ENCODE measurements at places on chromosomes 16 and 17.

- no peak for DNase-seq
Measured at GRCh38 chr16:65061935-65062518, 59.8 kb downstream of the CDH11 start.

DNA sequence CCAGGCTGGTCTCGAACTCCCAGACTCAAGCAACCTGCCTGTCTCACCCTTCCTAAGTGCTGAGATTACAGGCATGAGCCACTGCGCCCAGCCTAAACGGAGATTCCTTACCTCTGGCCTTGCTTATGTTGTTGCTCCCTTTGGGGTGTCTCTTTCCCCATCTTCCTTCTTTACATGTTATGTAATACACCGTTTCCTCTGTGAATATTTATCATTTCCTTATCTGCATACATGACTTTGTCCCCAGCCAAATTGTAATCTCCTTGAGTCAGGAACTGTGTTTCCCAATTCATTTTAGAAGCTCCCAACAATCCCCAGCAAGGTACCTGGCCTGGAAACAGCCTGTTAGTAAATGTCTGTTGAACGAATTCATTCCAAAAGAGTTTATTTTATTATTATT is 15.7 kb downstream of the COPZ2 start:
- no peak for DNase-seq

DNA sequence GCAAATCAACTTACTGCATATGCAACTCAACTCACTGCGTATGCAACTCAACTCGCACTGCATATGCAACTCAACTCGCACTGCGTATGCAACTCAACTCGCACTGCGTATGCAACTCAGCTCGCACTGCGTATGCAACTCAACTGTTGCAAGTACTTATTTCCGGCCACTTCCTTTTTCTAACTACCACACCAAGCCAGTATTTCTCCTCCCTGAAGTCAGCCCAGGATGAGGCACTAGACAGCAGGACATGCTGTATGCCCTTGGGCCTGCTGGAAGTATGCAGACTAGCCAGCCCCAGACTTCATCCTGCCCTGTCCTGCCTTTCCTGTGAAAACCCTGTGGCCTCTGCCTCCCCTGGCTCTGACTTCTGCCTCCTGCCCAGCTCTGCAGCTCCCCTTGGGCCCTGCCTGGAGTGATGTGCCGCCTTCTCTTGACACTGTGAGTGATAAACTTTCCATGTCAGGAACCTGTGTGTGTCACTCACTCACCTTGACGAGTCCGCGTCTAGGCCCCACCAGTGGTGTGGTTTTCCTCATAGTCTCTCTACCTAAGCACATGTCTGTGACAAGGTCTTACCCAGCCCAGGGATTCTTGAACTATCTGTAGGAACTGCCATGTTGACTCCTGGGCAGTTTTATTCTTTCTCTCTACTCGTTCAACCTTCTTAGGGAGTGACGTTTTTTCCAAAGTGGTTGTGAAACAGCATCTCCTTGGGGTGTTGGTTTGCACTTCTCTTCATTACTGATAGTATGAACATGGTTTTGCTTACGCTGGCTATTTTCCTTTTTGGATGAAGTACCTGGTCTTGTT is 16.4 kb downstream of the ZNF778 start:
- DNase-seq: no peak

- DNase-seq: no peak
Measured at GRCh38 chr17:34178092-34178491, 77.0 kb upstream of the CCL2 start.

DNA sequence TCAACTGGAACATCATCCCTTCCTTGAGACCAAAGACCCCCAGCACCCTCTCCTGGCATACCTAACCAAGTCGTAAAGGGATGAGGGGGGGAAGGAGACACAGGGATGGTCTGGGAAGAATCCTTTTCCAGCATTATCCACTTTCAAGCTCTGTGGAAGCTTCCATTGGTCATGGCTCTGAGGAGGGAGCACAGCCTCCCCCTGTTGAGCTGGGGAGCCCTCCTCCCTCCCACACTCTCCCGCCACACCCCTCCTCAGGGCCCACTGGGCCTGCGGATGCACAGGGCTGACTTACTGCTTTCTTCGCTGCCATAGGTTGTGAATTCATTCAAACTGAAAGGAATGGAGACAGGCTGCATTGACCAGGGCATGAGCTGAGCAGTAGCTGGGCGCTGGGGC is 12.4 kb downstream of the CSF3 start:
- DNase-seq: no peak

DNA sequence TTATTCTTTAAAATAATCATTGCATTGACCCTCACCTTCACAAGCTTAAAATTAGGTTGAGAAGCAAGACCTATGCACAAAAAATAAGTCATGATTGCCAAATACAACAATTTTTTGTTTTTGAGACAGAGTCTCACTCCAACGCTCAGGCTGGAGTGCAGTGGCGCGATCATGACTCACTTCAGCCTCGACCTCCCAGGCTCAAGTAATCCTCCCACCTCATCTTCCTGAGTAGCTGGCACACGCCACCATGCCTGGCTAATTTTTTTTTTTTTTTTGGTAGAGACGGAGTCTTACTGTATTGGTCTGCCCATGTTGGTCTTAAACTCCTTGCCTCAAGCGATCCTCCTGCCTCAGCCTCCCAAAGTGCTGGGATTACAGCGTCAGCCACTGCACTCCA is 24.2 kb downstream of the ZNF652 start:
- DNase-seq: no peak

GRCh38 chr16:12682432-12683165 is 121.1 kb downstream of the CPPED1 start:
- no peak for DNase-seq

DNA sequence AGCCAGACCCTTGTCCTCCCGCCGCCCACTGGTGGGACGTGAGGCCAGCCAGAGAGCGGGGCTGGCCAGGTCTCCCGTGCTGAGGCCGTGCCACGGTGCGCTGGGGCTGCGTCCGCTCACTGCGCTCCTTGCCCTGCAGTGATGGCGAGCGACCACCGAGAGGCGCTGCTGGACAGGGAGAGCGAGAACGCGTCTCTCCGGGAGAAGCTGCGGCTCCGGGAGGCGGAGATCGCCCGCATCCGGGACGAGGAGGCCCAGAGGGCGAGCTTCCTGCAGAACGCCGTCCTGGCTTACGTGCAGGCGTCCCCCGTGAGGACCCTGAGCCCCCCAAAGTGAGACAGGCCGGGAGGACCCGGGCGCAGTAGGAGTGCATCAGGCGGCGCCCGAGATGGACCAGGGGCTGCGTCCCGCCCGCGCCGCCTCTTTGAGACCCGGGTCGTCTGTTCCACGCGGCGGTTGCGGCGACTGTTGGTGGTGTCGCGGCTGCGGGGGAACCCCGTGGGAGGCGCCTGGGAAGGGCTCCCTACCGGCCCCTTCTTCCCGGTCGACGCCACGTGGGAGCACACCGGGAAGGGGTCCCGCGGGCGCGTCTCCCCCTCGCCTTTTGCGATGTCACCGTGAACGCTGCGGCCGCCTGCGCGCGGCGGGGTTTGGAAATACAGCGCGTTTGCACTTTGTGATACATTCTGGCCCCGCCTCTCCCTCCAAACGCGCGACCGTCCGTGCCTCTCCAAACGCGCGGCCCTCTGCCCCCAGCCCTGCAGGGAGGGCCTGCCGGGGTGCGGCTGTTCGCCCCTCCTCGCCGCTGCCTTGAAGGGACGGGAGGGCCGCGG is 792 bp upstream of the RAC3 start:
- peak; percentile 86 for DNase-seq

GRCh38 chr16:4301968-4302367 is 13.9 kb upstream of the GLIS2 start:
- DNase-seq: no peak

DNA sequence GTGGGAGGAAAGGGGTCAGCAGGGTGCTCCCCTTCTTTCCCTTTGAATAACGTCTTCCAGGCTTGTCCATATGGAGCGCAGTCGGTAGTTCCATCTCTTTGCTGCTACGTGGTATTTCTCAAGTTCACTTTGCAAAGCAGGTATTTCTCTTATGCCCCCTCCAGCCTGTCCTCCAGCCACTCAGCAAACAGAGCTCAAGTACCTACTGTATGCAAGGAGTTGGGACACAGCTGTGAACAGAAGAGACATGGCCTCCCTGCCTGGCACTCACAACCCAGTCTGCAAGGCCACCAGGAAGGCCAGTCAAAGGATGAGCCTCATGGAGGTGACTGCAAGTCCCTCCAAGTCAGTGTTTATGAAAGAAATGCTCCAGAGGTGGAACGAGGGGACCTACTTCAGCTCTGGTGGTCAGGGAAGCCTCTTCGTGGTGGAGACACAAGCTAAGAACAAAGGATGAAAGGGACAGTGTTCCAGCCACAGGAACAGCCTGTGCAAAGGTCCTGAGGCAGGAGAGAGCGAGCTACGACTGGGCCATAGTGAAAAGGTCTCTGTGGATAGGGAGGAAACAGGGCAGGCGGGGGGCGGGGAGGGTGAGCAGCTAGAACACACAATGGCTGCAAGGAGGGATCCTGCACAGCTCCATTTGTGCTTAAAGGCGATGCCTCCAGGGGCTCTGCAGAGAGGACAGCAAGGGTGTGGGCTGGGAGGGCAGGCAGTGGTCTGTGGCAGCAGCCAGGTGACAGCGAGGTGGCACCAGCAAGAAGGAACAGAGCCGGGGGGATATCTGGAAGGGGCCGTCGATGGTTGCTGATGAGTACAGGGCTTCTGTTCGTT is 32.6 kb downstream of the PPL start:
- no peak for DNase-seq

GRCh38 chr17:1220346-1220745 is 40.6 kb upstream of the ABR start:
- no peak for DNase-seq

GRCh38 chr17:57588086-57588485 is 157.0 kb downstream of the CCDC182 start:
- DNase-seq: no peak

GRCh38 chr16:62642677-62643076 is 606.4 kb upstream of the CDH8 start:
- no peak for DNase-seq

- no peak for DNase-seq
Measured at GRCh38 chr17:33352526-33352925, 59.4 kb upstream of the ASIC2 start.

DNA sequence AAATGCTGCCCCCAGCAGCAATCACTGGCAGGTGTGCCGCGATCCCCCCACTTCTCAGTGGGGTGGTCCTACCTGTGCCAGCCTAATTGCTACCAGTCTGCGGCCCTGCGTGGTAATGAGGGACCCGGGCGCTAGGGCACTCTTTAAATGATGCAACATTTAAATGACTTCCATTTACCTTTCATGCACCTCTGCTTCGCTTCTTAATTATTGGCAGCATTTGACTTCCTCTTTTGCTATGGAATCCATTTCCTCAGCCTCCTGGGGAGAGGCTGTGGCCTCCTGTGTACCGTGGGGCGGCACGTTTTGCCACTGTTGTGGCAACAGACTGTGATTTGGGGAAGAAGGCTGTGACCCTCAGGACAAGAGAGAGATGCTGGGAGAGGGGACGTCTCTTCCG is 86.1 kb downstream of the RPA1 start:
- no peak for DNase-seq

DNA sequence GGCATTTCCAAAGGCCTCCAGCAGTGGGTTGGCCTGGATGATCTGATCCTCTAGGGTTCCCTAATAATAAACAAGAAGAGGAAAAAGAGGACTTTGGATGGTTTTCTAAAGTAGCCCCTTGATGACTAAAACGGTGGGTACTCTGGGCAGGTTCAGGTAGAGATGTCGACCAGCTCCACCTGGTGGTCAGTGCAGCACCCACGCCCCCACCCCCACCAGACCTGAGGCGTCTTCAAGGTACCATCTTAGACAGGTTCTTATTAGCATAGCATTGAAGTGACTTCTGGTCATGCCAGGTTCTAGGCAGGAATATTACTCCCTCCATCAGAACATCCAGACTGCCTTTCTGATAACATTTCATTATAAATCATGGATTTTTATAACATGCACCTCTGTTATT is 15.0 kb downstream of the MYH13 start:
- no peak for DNase-seq

DNA sequence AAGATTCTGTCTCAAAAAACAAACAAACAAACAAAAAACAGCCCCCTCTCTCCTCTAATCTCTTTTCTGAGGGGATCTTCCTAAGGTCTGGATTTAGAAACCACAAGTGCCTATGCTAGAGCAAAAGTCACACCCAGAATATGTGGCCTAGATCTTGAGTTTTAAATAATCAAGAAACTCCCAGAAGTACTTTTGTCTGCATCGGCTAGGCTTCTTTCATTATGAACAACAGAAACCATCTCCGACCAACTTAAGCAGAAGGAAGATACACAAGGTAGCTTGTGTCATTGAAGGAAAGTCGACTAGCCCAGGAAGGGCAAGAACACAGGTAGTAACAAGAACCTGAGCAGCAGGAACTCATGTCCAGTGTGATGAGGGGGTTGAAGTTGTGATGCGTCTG is 73.9 kb upstream of the KIFC3 start:
- no peak for DNase-seq

DNA sequence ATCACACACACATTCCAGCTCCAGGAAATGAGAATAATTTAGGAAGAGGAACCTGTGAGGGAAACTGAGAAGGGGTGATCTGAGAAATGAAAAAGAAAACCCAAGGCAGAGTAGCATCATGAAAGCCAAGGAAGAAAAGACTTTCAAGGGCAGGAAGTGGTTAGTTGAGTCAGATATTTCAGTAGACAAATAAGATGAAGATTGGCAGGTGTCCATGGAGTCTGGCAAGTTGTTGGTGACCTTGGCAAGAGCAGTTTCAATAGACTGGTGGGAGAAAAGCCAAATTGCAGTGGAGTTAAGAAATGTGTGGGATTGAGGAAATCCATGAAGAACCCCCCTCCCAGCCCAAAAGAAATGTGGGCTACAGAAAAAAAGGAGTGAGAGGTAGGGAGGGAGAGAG is 10.7 kb downstream of the GNAO1 start:
- peak; percentile 69 for DNase-seq

- DNase-seq: no peak
Measured at GRCh38 chr16:1713331-1713730, 7.3 kb downstream of the MAPK8IP3 start.

- DNase-seq: peak; percentile 38
Measured at GRCh38 chr17:50931144-50931908, 65.2 kb upstream of the TOB1 start.

GRCh38 chr17:64036198-64036922 is 15.9 kb upstream of the ICAM2 start:
- DNase-seq: no peak
